Stimulated activated CD8-positive, alpha-beta memory T cell treated with anti-CD3 and anti-CD28 coated beads, Interleukin-15, amount 100 ng/mL, for 48 hours (primary cell): ENCODE measurements at places on chromosomes 2 and 18.

- DNase-seq = no peak
These were observed 36.9 kb upstream of the PTMA start for GRCh38 chr2:231671270-231672050.

DNA sequence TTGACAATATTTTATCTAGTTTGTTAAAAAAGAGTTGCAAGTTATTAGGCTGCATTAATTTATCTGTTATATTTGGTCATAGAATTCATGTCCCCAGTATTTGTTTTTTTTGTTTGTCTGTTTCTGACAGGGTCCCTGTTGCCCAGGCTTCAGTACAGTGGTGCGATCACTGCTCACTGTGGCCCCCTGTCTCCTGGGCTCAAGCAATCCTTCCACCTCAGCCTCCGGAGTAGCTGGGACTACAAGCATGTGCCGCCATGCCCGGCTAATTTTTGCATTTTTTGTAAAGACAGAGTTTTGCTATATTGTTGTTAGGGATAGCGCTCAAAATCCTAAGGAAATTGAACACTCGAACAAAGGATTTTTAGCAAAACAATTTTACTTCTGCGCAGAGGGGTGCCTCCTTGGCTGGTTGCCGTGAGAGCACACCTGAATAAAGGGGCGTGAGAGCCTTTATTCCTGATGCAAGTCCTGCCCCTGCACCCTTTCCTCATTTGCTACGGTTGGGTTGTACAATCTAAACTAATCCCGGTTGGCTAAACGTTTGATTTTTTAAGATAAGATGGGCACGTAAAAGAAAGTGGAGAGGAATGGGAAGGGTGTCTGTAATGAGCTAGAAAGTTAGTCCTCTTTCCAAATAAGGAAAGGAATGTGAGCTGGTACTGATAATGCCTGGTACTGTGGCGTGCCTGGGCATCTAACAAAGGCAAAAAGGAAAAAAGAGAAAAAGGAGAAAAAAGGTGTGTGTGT, 65.5 kb downstream of the COMMD1 start:
- no peak for DNase-seq

DNA sequence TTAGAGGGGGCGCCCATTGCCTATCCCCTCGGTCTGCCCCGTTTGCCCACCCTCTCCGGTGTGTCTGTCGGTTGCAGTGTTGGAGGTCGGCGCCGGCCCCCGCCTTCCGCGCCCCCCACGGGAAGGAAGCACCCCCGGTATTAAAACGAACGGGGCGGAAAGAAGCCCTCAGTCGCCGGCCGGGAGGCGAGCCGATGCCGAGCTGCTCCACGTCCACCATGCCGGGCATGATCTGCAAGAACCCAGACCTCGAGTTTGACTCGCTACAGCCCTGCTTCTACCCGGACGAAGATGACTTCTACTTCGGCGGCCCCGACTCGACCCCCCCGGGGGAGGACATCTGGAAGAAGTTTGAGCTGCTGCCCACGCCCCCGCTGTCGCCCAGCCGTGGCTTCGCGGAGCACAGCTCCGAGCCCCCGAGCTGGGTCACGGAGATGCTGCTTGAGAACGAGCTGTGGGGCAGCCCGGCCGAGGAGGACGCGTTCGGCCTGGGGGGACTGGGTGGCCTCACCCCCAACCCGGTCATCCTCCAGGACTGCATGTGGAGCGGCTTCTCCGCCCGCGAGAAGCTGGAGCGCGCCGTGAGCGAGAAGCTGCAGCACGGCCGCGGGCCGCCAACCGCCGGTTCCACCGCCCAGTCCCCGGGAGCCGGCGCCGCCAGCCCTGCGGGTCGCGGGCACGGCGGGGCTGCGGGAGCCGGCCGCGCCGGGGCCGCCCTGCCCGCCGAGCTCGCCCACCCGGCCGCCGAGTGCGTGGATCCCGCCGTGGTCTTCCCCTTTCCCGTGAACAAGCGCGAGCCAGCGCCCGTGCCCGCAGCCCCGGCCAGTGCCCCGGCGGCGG, 1.7 kb downstream of the MYCN start:
- DNase-seq = no peak

GRCh38 chr2:125837128-125837527, 818.8 kb upstream of the GYPC start:
- no peak for DNase-seq

DNA sequence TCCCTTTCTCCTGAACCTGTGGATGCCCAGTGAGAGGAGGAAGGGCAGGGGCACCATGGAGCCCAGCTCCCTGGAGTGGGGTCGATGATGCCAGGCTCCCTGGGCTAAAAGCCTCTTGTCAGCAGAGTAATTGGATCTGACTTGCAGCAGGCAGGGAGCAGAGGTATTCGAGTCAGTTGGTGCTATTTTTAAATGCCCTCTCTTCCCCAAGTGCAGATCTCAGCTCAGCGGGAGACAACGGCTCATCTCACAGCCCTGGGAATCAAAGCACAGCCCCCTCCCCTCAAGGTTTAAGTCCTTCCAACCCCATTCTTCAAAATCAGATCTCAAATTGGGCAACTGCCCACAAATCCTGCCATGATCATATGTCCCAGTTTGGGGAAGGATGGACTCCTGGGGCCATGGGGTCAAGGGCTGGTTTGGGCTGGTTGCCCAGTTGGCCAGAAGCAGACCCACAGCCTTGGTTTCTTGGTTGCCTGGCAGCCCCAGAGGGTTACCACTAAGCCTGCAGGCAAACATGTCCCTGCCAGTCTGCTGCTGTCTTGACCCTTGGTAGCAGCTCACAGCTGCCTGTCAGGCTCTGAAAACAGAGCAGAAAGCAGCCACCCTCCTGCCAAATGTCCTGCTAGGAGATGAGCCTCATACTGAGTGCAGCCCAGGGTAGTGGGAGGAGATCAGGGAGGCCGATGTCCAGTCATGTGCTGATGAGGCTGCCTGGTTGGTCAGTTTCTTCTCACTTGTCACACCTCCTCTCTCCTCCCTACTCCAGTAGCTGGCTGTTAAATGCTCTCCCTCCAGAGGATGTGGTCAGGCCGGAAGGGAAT, 244.9 kb downstream of the LOXHD1 start:
- no peak for DNase-seq

DNA sequence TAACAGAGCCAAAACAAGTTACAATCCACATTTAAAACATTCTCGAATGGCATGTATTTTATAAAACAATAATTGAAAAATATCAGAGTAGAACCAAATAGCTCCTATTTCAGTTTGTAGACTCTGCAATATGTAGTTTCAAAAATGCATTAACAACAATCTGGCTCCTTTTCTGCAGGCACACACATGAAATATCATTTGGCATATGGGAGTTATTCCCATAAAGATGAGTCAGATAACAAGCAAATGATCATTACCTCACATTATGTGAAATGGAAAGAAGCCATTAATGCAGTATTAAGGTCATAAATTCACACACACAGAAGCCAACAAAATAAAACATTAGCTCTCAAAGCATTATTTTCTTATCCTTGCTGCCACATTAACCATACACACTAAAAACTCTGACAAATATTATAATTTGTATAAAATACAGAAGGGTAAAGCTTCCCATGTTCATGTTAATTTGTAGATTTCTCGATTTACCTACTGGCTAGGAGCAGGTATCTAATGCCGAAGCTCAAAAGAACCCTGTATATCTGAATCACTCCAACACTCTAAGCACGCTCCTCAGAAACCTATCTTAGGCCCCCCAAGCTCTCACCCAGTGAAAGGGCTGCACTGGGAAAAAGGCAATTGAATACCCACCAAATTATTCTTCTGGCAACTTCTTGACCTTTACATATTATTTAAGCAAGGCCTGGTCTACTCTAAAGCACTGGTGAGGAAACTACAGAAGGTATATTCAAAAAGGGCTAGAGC, 13.8 kb downstream of the NBAS start:
- no peak for DNase-seq

GRCh38 chr2:71276311-71277146, 49.6 kb upstream of the PAIP2B start:
- peak; percentile 84 for DNase-seq

DNA sequence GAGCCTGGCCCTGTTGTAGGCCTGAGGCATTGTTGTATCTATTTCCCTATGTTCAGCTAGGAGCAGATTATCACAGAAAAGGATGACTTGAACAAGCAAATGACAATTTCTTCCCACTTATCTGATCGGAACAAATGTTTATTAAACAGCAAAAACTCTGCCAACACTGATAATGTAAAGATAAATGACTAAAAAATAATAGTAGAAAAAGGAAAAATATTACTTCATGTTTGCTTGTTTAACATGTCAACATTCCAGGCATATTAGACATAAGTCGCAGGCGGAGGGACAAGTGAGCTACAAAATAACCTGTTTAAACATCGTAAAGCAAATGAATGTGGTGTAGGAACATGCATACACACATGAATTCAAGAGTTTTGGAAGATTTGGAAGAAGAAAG, 257.9 kb downstream of the TMX3 start:
- DNase-seq = no peak

DNA sequence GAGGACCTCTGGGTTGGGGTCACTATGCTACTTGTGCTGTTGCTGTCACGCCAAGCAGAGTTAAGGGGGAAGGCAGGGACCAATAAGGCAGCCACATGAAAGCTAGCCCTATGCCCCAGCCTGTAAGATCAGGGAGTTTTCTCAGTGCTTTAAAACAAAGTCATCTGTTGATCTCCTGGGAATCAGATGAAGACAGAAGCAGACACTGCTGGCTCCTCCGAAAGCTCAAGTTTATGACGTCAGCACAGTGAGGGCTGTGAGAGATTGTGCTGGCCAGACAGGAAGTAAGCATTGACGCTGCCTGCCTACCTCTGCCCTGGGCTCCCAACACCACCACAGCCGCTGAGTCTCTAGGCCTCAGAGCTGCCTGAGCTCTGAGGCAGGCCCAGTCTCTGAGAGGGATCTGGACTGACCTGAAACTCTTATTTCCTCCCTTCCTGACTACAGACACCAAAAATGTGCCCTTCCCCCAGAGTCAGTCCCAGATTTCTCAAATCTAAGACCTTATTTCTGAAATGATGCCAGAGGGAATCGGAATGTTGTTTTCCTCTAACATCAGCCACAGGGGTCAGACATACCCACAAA, 118.1 kb upstream of the EPAS1 start:
- peak; percentile 29 for DNase-seq

- DNase-seq = no peak
These were observed 417.9 kb downstream of the HRH4 start for GRCh38 chr18:24878289-24878688.

DNA sequence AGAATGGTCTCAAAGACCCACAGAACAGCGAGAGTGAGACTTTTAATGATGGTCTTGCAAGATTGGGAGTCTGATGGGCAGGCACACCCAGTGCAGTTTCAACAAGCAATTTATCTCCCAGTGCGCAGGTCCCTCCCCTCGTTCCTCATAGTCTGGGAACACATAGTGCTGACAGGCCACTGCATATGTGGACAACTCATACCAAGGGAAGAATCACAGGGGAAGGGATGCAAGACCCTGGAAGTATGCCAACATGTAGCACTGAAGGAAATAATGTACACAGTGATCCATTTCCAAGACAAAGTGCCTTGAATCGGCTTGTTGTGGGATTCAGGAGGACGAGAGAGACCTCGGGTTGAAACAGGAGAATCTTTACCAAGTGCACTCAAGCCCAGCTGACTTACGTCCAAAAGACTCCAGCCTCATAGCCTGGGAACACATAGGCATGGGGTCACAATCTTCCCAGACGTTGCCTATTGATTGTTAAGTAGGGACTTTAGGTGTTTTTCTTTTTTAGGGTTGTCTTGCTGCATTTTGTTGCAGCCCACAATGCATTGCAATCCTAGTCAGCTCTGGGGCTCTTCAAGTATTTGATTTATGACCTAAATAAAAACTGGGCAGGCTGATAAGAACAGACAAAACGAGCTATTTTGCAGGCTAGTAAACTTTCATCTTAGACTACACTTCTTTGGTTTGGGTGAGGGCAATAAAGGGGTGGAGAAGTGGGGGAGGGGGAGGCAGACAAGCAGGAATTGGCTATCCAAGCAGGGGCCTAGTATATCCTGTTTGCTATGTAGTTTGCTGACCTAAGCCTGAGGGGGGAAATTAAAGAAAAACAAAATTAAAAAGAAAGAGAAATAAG, 24.7 kb upstream of the SERPINB5 start:
- no peak for DNase-seq

DNA sequence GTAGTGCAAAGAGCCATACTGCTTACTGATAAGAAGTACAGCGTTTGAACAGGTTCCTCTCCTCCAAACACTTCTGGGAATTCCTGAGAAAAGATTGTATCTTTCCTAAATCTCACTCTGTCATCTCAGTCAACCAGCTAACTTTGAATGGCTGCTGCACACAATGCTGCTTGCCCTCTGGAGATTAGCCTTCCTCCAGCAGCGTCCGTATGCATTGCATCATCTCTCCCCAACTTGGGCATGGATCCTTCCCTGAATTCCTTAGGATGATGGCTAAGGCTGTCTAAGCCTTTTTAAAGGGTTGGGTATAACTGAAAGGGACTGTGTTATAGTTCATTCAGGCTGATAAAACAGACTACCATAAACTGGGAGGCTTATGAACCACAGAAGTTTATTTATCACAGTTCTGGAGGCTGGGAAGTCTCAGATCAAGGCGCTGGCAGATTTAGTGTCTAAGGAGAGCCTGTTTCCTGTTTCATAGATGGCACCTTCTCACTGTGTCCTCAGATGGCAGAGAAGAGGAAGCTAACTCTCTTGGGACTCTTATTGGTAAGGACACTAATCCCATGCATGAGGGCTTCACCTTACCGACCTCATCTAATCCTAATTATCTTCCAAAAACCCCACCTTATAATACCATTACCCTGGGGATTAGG, 105.3 kb downstream of the PAX3 start:
- no peak for DNase-seq

DNA sequence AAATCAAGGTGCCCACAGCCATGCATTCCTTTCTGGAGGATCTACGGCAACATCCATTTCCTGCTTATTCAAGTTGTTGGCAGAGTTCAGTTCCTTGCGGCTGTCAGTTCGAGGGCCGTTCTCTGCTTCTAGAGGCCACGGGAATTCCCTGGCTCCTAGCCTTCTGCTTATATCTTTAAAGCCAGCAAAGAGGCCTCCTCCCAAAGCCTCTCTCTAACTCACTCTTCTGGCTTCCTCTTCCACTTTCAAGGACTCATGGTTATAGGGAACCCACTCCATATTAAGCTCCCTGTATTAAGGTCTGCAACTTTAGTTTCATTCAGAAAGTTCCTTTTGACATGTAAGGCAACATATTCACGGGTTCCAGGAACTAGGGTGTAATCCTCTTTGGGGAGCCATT, 150.1 kb upstream of the RMP24 start:
- no peak for DNase-seq

DNA sequence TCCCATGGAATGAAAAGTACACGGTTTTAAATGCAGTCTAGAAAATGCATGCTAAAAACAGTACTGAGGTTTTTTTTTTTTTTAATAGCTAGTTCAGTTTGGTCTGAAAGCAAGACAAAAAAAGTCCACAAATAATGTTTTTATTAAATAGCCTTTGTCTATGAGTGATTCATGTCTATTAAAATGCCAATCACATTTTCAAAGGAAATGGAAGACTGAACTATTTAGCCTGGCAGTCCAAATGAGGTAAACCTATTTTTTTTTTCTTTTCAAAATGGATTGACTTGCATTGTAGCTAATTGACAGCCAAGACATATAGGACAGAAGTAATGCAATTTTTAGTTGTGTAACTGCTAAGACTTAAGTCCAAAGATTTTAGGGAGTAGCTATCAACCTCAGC, 90.3 kb downstream of the LRP1B start:
- no peak for DNase-seq
